Natural killer cell (primary cell): ENCODE measurements at places on chromosomes 4 and X. TPM values are rescaled to one million over a fixed set of nuclear protein-coding genes. Genes with fewer than 3 reads are reported as not detected.

GRIA3 gene
- total RNA-seq = not detected

FAM236A gene
- total RNA-seq = not detected

DNA sequence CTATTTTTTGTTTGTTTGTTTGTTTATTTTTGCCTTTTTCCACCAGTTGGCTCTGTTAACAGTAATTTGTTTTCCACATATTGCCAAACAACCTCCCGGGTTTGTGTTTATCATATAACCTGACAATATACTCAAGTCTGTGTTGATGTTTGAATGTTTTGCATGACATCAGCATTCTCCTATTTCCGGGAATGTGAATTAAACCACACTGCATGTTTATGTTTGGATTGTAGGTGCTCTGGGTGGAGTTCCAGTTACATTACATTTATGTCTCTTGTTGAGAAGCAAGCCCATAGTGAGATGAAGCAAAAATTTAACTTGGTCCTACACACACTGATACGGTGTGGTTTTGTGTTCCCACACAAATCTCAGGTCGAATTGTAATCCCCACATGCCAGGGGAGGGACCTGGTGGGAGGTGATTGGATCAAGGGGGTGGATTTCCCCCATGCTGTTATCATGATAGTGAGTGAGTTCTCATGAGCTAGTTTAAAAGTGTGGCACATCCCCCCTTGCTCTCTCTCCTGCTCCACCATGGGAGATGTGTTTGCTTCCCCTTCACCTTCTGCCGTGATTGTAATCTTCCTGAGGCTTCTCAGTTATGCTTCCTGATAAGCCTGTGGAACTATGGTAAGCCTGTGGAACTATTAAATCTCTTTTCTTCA lies 54.4 kb upstream of the CLNK start:
- no peak for DNase-seq

DNA sequence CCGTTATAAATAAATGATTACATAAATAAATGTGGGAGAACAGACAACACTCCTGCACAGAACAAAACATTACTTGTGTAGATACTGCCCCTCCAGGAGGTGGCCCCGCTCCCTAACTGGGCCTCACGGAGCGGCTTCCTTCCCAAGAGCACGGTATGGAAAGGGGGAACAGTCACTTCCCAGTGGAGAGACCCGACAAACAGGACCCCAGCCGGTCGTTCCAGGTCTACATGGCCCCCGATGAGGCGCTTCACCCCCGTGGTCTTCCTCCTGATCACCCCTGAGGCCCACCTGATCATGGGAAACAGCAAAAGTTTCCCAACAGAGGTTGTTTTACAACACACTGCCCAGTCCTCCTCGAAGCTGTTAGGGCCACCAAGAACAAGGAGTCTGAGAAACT lies 6.6 kb upstream of the SLC6A8 start:
- no peak for DNase-seq

ARHGAP36 gene
- total RNA-seq = not detected

FAM184B gene
- not detected for total RNA-seq
